ENCODE measurements at places on chromosomes 2 and 18. TPM values are rescaled to one million over a fixed set of nuclear protein-coding genes. Genes with fewer than 3 reads are reported as not detected.

OSR1 gene
- total RNA-seq, result 30.6 TPM

COL5A2 gene
- 56.2 TPM for total RNA-seq

- DNase-seq, result no peak
Observed at GRCh38 chr2:240458900-240459391, 23.5 kb downstream of the GPC1 start.

DNA sequence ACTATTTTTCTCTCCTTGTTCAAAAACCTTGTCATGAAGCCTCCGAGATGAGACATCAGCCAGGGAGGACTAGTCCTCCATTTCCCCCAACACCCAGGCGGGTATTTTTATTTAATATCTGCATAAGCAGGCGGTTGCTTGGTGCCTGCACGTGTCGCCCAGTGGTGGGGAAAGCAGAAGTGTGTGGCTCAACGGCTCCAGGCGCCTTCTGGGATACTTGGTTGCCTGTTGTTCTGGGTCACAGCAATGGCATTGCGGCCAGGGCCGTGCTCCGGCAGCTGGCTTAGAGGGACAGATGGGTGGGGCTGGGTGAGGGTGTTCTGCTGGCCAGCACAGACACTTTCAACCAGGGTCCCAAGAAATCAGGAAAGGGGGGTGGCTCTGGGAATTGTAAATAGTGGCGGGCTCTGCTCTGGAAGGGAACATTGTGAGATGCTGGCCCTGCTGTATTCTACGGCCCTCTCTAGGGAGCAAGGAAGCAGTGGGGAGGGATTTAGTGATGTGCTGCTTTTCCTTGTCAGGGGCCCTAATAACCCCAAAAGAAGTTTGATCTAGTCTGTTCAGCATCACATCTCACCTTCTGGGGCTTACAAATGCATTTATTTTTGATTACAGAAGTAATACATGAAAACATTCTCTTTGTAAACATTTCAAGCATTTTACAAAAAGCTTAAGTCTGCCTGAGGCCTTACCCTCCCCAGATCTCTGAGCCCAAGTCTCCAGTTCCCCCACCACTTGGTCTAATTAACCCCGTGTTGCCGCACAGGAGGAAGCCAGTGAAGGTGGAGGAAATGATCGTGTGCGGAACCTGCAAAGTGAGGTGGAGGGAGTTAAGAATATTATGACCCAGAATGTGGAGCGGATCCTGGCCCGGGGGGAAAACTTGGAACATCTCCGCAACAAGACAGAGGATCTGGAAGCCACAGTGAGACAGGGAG is 1.1 kb downstream of the VAMP8 start:
- no peak for DNase-seq

DNA sequence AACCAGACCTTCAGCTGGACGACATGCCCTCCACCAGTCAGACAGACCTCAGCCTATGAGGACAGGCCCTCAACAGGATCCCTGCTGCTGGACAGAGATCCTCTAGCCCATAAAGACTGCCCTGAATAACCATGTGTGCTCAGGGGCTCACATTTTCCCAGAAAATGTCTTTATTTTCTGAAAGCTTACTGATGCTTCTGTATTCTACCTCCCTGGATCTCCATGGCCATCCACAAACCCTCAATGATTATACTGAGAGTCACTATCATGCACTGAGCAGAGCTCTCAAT is 1.8 kb upstream of the PTPN18 start:
- no peak for DNase-seq

All from PC-3 (cell line).